ENCODE measurements at places on chromosomes 12 and 14. TPM values are rescaled to one million over a fixed set of nuclear protein-coding genes. Genes with fewer than 3 reads are reported as not detected.
A peak's percentile ranks its signal among the peaks of the same experiment; 100 is the strongest.

DNA sequence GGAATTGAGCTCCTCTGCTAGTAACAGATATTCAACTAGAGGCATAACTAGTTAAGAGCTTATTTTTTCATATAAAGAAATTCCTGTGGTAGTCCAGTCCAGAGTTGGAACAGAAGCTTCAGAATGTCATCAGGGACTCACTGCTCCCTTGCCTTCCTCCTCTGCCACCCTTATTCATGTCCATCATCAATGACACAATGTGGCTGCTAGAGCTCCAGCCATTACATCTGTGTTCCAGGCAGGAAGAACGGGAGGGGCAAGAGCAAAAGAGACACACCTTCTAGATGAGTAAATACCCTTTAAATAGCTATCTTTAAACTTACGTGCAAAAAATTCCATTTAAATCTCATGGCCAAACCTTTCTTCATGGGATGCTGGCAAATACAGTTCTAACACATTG lies 47.3 kb upstream of the HMGA2 start:
- DNase-seq, result no peak

GRCh38 chr14:88333036-88333435 lies 10.0 kb upstream of the KCNK10 start:
- no peak for DNase-seq

GRCh38 chr14:62952226-62952625 lies 93.0 kb downstream of the KCNH5 start:
- DNase-seq, result no peak

- DNase-seq, result no peak
Observed at GRCh38 chr14:24851837-24852236, 198.1 kb downstream of the STXBP6 start.

- no peak for DNase-seq
Observed at GRCh38 chr12:40286583-40286982, 61.8 kb downstream of the LRRK2 start.

- DNase-seq, result no peak
Observed at GRCh38 chr12:123807670-123808069, 45.6 kb downstream of the DNAH10 start.

DNA sequence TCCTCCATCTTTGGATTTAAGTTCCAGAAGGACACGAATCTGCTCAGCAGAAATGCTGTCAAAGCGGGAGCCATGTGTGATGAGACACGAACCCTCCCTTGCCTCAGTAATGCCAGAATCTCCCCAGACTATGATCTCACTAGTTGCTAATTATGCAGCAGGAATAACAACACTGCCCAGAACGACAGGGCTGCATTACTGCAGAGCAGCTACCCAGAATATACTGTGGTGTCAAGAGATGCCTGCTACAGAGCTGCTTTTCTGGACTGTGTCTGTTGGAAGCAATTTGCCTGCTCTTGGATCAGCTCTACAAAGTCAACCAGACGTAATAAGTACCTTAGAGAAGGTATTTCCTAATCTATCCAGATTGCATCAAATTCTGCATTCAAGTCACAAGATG lies 5.5 kb downstream of the CSRNP2 start:
- no peak for DNase-seq

DNA sequence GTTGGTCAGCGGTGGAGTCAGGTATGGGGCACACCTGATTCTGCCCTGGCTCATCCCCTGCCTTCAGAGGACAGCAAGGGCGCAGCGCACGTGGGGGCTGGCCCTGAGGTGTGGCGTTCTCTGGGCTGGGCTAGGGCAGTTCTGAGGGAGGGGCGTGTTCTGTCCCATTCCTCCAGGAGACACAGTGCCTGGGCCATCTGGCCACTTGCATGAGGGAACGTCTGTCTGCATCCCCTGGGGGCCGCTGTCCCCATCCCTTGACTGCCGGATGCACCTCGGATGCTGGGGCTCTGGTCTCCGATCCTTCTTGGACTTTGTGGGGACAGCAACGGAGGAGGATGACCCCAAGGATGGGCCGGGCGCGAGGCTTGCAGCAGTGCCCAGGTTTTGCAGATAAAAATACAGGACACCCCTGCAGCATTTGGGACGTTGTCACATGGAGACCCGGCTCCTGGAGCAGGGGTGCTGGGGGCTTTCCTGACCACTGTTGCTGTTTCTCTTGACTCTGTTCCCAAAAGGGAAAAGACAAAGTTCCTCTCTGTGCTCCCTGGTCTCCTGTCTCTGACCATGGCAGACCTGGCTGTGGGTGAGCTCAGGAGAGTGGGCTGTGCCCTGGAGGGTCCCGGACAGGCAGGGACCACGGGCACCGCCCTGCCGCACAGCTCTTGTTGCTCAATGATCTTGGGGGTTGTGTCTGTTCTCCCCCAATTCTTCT lies 6.9 kb downstream of the MTA1 start:
- no peak for DNase-seq

DNA sequence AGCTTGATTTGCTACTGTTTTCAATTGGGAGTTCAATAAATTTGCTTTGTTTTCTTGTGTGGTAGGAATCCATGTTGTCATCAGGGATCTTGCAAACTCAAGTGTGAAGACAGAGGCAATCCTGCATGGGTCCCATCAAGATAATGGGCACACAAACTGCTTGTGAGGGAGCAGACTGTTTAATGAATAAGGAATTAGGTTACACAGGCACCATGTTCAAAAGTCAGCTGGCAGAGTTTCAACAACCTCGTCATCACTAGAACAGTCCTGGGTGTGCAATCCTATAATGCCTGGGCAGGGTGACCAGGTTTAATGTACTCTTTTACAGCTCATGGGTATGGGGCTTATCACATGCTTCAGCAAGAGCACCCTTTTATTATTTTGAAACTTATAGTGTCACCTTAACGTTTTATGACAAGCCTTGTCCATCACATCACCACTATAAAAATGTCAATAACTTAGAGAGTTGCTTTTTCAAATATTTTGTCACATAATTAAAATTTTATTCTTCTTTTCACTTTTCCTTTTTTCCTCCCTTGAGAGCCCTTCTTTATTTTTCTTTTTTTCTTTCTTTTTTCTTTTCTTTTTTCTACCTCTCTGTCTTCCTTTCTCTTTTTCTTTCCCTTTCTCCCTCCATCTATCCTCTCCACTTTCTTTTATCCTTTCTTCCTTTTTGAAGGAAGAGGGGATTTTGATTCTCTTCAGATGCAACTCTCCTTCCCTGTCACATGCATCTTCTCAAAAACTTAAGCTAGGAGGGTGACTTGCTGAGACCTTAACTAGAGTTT lies 252.2 kb upstream of the ATP2B1 start:
- peak; percentile 89 for DNase-seq

DNA sequence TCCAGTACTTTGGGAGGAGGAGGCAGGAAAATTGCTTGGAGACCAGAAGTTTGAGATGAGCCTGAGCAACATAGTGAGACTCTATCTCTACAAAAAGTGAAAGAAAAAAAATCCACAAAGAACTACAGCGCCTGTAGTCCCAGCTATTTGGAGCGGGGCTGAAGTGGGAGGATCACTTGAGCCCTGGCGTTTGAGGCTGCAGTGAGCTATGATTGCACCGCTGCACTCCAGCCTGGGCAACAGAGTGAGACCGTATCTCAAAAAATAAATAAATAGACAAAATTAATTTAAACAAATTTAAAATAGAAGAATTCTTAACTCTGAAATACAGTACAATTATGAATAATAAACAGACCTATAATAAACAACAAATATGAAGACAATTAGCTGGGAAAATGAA lies 40.9 kb downstream of the ATL1 start:
- DNase-seq, result no peak

DNA sequence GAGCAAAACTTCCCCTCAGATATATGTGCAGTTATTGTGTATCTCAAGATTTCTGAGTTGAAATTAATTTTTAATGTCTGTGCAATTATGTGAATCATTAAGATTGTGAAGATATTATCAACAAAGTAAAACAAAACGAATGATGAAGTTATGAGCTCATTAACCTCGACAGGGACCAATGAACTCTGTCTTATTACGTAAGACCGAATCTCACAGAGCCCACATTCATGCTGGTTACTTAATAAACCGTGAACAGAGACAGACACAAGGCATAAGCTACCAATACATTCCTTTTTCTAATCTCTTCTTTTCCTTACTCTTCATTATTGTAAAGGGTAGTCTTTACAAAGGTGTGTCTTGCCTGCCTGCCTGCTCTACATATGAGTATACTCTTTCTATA lies 568.7 kb downstream of the RPS29 start:
- DNase-seq, result no peak

- DNase-seq, result peak; percentile 36
Observed at GRCh38 chr14:97277711-97278110, 480.5 kb downstream of the VRK1 start.

DNA sequence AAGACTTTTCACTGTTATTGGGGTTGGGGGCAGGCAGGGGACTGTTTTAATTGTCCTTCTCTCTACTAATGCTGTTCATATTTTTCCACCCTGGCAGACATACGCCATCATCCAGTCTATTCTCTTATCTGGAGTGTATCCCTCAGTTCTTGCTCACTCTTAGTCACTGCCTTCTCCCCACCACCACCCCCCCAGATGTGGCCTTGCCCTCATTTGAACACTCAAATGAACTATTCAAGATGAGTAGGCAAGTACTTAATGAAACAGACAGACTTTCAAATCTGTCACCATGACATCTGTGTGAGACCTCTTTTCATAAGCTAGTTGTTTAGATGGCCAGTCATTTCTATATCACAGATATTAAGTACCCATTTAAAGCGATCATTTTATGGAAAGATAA lies 10.1 kb downstream of the NUDT4 start:
- peak; percentile 76 for DNase-seq

DNA sequence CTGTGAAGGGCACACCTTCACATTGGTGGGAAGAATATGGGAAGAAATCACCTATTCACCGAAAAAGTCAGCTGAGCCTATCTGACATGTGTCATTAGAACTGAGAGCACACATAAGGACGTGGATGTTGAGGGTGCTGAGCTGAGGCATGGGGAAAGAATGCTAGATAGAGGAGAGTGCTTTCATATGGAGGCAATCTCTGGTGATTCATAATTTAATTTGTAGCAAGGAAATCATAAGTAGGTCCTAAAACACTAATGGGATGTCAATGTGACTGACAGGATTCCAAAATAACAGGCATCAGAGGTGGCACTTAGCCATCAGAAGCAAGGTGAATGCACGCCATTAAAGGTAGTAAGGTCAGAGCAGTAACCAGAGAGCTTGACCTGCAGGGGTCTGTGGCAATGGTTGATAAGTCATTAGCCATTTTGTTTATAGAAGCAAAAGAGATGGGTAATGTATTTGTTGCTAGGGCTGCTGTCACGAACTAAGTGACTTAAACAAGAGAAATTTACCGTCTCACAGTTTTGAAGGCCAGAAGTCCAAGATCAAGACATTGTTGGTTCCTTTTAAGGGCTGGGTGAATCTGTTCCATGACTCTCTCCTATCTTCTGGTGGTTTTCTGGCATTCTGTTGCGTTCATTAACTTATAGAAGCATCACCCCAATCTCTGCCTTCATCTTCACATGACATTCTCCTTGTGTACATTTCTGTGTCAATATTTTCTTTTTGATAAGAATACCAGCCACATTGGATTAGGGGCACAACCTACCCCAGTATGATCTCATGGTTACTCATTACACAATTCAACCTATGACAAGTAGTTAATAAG lies 69.3 kb downstream of the ANKS1B start:
- peak; percentile 81 for DNase-seq

- DNase-seq, result no peak
Observed at GRCh38 chr14:55910601-55911243, 207.5 kb upstream of the PELI2 start.

DNA sequence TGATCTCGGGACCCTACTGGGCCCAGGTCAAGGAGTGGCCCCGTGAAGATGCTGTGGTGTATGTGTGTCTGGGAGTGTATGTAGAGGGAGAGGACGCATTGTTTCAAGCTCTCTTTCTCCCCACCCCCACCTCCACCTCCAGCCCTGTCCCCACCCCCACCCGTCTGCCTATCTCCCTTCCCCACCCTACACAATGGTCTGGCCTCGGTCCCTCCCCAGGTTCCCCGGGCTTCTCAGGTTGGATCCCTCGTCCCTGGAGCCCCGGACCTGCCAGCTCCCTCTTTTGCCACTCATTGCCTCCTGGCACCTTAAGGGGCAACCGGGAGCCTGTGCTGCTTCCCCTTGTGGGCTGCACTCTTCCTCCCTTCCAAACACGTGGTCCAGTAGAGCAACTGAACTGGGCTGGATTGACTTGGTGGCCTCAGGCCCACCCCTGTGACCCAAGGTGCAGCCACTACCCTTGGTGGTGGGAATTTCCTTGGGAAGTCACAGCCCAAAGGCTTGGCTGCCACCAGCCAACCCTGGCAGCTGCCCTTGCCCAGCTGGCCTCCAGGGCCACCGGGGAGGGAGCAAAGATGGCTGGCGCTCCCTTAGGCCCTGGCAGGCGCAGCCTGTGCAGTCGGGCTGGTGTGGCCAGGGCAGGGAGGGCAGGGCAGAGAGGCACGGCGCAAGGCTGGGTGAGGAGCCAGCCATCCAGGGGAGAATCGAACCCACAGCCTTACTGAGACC lies 628 bp downstream of the VRTN start:
- DNase-seq, result no peak

DNA sequence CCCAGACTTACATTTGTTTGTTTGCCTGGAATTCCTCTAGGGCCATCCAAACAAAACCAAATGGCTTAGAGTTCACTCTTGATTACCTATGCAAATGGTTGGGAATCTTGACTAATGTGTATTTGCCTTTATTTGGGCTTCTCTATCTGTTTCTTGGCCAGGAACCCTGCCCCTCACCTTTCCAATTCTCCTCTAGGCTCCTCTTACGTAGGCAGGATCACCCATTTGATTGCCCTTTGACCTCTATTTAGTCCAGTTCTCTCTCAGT lies 123.0 kb upstream of the DYRK2 start:
- no peak for DNase-seq

- peak; percentile 69 for DNase-seq
Observed at GRCh38 chr14:61475316-61475715, 153.9 kb downstream of the PRKCH start.

GRCh38 chr12:23952071-23952470 lies 2.6 kb upstream of the SOX5 start:
- DNase-seq, result no peak

DNA sequence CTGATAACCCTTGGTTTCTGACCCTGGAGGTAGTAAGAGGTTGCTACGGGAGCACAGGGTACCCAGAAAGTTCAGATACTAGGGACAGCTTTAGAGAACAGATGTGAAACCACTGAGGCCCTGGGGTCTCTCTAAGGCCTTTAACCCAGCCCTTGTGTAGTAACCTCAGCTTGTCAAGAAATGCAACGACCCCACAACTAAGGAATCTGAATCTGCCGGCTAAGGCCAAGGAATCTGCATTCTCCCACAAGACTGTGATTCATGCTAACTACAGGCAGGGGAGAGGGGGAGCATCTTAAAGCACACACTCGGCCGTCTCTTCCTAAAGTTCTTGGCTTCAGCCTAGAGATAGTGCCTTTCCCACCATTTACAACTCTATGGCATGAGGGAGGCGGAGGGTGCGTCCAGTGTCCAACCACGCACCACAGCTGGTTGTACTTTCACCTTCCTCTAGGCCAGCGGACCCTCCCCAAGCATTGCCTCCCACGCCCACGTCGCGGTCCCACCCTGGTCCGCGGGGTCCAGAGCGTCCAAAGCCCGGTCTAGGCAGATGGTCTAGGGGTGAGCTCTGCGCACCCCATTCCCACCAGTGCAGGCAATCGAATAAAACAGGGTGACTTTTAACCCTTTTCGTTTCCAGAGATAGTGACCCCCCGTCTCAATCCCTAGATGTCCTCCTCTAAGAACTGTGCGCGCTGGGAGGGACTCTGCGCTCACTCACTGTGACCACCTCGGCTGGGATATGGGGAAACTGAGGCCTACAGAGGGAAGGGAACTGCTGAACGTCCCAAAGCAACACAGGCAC lies 735 bp upstream of the VASH1 start:
- DNase-seq, result no peak

The ARHGAP9 gene
- total RNA-seq, result 0.51 TPM

The SYT10 gene
- total RNA-seq, result not detected

The AQP2 gene
- total RNA-seq, result not detected

The HCAR2 gene
- total RNA-seq, result not detected

The TEAD4 gene
- total RNA-seq, result 27.3 TPM

The KRAS gene
- 14.3 TPM for total RNA-seq
